COR-L47 (cell line): ENCODE measurements at places on chromosomes 2 and 18.
A peak's percentile ranks its signal among the peaks of the same experiment; 100 is the strongest.

DNA sequence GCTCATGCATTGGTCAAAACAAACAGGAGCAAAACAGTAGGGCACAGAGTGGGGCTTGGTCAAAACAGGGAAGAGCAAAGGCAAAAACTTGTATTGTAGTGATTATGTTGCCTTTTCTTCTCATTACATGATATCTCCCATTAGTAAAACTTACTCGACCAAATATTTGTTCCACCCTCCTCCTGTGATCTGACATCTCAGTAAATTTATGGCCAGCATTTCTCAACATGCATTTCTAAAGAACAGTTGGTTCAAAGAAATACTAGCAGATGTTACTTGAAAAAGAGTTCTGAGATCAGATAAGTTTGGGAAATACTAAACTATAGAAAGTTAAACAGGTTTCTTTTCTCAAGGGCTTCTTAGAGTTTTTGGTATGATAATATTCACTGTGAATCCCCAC, 423.1 kb downstream of the FIGN start:
- no peak for DNase-seq

DNA sequence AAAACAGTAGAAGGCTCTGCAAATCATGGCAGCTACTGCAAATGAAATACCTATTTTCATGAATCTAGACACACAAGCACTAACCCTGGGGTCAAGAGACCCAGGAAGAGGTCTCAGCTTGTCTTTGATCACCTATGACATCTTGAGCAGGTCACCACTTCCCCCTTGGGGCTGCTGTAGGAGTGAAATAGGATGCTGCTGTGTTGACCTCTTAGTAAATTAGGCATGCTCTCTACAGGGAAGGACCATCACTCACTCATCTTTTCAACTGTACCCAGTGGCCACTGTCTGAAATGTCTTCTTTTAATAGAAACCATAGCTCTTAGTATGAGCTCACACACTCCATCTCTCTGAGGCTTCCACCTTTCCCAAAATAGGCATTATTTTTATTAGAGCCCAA, 83.8 kb downstream of the NCK2 start:
- no peak for DNase-seq

GRCh38 chr18:78862395-78862794, 117.2 kb upstream of the SALL3 start:
- DNase-seq = no peak

GRCh38 chr2:9993488-9994165, 42.1 kb downstream of the GRHL1 start:
- DNase-seq = no peak

DNA sequence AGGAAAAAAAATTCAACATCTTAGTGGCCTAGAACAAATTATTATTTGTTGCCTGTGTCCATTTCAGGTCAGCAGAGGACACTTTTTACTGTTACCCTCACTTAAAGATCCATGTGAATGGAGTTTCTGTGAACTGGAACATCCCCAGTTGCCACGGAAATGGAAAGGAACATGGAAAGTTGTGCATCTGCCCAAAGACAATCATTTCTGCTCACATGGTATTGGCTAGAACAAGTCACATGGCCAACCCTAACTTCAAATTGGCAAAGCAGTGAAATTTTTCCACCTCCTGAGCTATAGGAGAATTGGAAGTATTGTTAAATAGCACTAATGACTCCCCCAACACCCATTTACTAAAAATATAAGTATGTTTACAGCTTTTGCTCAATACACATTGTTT, 71.2 kb upstream of the CCBE1 start:
- no peak for DNase-seq

GRCh38 chr2:134846213-134846612, 7.8 kb downstream of the ACMSD start:
- DNase-seq = no peak

- DNase-seq = no peak
Measured at GRCh38 chr2:225366731-225367130, 32.8 kb upstream of the NYAP2 start.

DNA sequence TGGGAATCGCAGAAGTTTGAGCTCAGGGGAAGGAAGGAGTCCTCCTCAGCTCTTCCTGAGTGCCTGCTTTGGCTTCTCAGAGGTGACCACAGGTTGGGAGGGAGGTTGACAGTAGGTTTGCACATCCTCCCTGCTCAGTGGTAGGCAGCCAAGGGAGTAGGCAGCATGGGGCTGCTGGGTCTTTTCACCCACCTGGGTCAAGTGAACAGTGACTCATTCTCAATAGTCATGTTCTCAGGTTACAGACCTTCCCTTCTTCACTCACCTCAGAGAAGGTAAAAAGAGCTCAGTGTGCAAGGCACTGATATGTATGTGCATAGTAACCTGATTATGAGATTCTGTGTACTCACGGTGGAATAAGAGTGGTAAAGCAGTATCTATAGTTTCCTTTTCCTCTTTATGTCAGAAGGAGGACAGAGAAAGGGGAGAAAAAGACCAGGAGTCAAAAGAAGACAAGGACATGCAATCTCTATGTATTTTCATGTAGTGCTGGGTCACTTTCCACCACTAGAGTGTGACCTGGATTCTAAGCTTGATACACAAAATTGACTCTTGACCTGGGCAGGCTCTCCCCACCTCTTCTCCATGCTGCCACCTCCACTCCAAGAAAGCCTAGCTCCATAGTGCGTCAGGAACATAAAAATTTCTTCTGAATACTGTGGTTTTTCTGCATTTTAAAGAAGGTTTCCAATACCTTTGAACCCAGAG, 36.5 kb upstream of the ASNSD1 start:
- DNase-seq = no peak

- DNase-seq = no peak
Measured at GRCh38 chr2:75466708-75467311, 93.9 kb downstream of the EVA1A start.

- peak; percentile 8 for DNase-seq
Measured at GRCh38 chr2:8631465-8632005, 50.3 kb upstream of the ID2 start.

- DNase-seq = no peak
Measured at GRCh38 chr2:213315168-213315876, 31.1 kb downstream of the SPAG16 start.

DNA sequence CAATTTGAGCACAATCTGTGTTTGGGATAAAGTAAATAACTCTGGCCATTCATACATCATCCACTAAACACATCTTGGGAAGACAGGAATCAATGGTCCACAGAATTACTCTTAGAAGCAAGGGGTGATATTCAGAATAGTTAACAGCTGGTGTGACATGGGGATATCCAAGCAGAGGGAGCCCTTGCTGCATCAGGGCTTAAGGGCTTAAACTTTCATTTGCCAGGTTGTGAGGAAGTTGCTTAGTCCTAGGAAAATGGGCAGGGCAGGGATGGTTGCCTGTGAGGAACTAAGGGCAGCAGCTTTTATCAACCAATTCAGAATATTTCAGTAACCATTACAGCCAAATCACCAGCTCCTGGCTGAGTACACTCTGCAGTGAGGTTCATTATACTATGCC, 2.0 kb upstream of the ITGA6 start:
- no peak for DNase-seq

- DNase-seq = no peak
Measured at GRCh38 chr2:26459991-26460612, 17.8 kb downstream of the OTOF start.

- no peak for DNase-seq
Measured at GRCh38 chr2:127913808-127914457, 28.2 kb upstream of the AMMECR1L start.

- DNase-seq = no peak
Measured at GRCh38 chr18:31204833-31205232, 42.2 kb upstream of the DSC1 start.

- no peak for DNase-seq
Measured at GRCh38 chr2:177572236-177572671, 179.7 kb downstream of the AGPS start.

DNA sequence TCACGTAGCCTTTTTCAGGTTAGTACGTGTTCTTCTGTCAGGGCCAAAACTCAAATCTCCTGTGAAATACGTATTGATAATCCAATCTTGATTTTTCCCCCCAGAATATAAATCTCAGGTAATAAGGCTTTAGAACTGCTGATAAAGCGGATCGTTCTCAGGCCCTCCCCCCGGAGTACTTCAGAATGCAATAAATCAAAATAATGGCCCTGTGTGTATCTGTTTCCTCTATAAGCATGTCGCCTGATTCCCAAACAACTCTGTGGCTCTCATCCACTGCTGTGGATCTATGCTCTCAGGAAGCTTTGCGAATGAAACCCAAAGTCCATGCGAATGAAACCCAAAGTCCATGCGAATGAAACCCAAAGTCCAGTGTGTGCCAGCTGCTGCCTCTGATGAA, 49.4 kb downstream of the IMPA2 start:
- DNase-seq = no peak

DNA sequence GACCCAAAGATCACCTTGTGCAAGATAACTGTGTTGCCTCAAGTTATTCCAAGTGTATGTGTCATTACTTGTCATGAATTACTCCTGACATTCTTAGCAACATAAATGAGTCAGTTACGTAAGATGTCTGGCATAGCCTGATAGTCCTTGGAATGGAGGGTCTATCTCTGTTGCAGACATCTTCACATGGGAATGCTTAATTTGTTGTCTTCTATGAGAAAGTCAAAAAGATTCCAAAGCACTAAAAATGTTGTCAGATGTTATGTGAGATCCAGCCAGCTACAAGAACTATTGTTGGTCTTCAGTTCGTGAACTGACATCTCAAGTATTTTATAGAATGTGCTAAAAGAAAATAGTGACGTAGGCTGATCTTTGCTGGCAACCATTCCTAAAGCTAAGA, 178.2 kb upstream of the RASGRP3 start:
- no peak for DNase-seq

GRCh38 chr18:36476433-36476832, 178.9 kb downstream of the FHOD3 start:
- no peak for DNase-seq

- no peak for DNase-seq
Measured at GRCh38 chr2:11567631-11568031, 33.8 kb downstream of the GREB1 start.

GRCh38 chr2:110768591-110768990, 36.2 kb downstream of the ACOXL start:
- peak; percentile 43 for DNase-seq

DNA sequence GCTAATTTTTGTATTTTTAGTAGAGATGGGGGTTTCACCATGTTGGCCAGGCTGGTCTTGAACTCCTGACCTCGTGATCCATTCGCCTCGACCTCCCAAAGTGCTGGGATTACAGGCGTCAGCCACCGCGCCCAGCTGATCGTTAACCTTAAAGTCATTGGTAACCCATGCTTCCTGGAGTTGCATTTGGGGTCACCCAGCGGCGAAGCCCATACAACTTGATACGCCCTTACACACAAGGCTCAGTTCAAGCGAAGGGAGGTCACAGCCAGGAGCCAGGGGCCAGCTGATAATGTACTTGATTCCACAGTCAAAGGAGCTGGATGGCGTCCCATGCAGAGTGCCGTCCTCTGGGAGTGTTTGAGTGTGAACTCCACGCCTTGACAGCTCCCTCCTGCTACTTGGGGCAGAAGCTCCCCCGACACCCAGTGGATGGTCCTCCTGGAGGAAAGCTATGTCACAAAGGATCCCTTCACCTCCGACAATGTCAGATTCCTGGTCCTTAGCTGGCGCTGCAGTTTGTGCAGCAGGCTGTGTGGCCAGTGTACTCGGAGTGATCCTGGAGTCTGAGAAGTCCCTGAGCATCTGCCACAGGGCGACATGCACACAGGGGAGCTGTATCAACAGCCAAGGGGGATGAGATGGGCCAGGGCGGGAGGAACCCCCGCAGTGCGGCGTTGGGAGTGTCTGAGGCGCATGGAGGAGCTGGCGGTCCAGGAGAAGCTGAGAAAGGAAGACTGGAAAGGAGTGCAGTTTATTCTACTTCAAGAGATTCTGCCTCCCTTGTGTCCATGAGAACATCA, 7.9 kb downstream of the CLHC1 start:
- DNase-seq = no peak

- no peak for DNase-seq
Measured at GRCh38 chr2:891734-892133, 58.9 kb upstream of the SNTG2 start.

DNA sequence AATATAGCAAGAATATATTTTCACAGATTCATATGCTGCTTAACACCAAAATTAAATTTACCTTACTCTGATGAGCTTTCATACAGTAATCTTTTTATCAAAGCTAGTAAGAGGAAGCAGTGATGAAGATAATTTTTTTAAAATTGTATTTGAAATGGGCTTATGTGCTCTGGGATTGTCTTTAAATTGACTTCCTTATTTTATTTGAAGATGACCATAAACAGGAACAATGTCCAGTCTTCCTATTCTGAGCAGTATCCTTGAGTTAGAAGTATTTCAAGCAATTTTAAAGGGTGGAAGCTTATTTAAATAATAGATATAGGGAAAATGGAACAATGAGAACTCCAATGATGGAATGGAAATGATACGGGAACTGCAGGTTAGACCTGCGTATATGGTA, 211.6 kb downstream of the MCFD2 start:
- DNase-seq = no peak

DNA sequence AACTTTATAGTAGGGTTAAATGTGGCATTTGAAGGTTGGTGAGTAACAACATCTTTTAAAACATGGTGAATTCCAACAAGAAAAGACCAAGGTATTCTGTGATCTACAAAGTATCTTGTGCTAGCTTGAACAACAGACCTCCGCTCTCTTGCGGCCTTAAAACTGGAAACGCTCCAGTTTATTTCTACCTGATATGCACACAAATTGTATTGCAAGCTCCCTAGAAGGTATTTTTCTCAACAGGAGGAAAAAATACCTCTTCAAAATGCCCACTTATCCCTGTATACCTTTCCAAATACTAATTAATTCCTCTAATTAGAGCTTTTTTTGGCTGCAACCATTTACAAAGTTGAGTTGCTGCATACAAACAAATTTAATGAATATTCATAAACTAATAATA, 69.5 kb downstream of the KCNH7 start:
- peak; percentile 49 for DNase-seq

DNA sequence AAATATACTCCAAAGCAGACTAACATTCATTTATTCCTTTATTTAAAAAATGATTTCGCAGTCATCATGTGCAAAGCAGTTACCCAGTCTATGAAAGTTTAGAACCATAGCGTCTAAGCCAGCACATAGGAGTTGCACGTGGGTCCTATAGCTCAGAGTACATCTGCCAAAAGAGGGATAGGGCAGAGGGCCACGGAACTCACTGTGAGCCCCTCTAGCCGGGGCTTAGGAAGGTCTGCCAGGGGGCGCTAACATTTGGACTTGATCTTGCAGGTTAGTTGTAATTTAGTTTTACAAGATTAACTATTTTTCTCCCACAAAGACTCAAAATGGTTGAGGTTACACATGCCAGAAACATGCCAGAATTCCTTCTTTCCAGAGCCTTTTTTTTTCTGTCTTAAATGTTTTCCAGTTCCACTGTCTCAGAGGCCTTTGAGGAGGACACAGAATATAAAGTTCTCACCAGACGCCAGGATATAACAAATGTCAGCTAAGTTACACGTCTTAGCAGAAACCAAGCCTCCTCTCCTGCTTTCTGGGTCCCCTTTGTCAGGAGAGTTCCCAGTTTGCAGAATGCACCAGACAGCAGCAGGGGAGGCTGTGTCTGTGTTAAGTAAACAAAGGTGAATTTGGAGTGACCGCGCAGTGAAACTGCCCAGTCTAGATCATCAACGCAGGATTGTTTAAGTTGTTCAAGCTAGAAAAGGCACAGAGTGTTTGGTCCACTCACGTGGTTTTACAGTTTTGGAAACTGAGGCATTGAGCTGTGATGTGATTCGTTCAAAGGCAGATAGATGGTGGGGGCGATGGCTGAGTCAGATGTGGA, 292.0 kb downstream of the PRKCE start:
- DNase-seq = no peak
